ENCODE measurements at places on chromosomes 6 and 20.

DNA sequence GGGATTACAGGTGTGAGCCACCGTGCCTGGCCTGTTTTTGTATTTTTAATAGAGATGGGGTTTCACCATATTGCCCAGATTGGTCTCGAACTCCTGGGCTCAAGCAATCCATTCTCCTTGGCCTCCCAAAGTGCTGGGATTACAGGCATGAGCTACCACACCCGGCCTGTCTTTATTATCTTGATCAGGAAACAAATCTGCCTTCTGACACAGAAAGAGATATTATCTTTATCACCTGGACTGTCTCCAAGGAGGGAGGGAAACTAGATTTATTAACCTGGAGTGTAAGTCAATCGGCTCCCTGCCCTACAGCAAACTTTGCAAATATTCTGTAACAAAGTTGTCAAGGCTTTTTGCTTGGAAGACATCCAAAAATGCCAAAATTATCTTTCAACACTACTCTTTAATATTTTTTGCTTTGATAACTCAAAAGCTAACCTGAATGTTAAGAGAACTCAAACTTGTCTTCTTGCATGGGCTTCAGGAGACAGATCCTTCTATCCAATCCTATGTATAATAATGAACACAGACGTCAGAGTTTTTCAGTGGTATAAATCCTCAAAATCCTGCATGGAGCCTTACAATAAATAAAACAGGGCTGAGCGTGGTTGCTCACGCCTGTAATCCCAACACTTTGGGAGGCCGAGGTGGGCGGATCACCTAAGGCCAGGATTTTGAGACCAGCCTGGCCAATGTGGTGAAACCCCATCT lies 85.0 kb upstream of the LOC128125822 start:
- DNase-seq, result no peak

- DNase-seq, result no peak
Measured at GRCh38 chr6:37690964-37691735, 6.5 kb downstream of the MDGA1 start.

DNA sequence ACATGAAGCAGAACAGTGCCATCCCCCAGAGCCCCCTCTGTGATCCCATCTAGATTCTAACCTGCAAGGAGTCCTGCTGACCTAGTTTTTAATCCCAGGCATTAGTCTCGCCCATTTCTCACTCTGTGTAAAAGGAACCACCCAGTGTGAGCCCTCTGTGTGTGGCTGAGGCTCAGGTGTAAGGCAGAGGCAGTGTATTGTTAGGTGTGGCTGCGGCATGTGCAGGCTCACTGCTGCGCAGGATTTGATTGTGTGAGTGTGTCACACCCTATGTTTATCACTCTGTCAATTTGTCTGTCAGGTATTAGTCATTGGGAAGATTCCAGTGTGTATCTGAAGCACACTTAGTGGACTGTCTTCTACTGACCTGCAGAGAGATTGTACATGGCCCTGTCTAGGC lies 13.7 kb upstream of the CST8 start:
- no peak for DNase-seq

GRCh38 chr6:87183687-87184086 lies 28.3 kb downstream of the ZNF292 start:
- DNase-seq, result no peak

GRCh38 chr20:63704749-63705117 lies 3.0 kb downstream of the ARFRP1 start:
- no peak for DNase-seq

- no peak for DNase-seq
Measured at GRCh38 chr6:72032086-72032485, 145.7 kb downstream of the RIMS1 start.

DNA sequence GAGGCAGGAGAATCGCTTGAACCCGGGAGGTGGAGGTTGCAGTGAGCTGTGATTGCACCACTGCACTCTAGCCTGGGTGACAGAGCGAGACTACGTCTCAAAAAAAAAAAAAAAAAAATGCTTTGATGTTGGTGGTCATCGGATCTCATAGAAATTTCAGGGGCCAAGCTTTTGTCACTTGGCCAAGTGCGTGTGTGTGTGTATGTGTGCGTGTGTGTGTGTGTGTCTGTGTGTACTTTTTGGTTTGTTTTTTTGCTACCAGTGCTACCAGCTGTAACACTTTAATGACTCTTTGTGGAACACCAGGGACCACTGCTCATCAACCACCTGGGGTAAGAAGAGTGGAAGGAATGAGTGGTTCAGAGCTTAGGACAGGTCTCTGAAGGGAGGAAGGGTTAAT lies 49.7 kb downstream of the TRAF3IP2 start:
- DNase-seq, result no peak

DNA sequence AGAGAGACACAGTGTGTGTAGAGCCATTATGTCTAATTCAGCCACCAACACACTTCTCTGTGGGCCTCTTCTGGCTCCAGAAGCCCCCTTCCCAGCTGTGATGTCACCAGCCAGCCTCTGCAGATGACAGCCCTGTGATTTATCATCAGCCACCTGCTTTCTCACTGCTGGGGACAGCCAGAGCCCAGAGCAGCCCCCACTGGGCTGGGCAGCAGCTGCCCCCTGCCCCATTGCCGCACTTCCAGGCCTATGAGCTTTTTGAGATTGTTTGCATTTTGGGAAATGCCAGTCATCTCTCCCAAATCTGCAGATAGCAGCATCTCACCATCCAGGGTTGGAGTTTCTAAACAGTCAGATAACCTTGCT lies 21.9 kb upstream of the STX16 start:
- no peak for DNase-seq

- DNase-seq, result no peak
Measured at GRCh38 chr6:167303675-167304625, 12.8 kb downstream of the UNC93A start.

DNA sequence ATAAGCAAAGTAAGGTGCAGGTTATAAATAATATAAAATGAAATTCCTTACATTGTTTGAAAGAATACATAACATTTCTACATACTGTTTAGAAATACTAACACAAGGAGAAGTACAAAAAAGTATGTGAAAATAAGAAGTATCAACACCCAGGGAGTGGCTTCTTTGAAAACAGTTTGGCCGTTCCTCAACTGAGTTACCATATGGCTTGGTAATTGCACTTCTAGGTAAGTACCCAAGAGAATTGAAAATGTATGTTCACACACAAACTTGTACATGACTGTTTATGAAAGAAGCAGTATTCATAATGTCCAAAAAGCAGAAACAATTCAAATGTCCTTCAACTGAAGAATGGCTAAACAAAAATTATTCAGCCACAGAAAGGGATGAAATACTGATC lies 30.7 kb downstream of the PAK5 start:
- no peak for DNase-seq

DNA sequence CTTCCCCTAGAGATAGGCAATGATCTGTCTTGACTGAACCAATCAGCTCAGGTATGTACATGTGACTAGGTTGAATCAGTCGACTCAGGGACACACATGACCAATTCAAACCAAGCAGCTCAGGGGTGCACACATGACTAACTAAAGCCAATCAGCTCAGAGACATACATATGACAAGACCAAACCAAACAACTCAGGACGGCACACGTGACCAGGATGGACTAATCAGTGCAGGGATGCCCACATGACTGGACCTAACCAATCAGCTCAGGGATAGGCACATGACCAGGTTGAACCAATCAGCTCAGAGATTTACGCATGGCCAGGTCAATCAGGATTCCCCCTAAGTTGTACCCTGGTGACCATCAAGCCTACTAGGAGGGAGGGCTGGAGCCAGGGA lies 310.3 kb downstream of the CDH26 start:
- DNase-seq, result no peak

GRCh38 chr6:8195040-8195713 lies 92.8 kb upstream of the EEF1E1 start:
- DNase-seq, result no peak

- no peak for DNase-seq
Measured at GRCh38 chr6:40348591-40348990, 238.6 kb downstream of the LRFN2 start.

- no peak for DNase-seq
Measured at GRCh38 chr6:33490621-33491020, 36.2 kb downstream of the ZBTB9 start.

GRCh38 chr20:44187054-44187771 lies at the start of gene JPH2:
TSS of gene JPH2 (minus strand) at chr20:44187188. CDS start at chr20:44186705, 483 bp downstream.
- peak; percentile 7 for DNase-seq

GRCh38 chr20:59405226-59406200 lies 105.1 kb downstream of the EDN3 start:
- DNase-seq, result no peak

DNA sequence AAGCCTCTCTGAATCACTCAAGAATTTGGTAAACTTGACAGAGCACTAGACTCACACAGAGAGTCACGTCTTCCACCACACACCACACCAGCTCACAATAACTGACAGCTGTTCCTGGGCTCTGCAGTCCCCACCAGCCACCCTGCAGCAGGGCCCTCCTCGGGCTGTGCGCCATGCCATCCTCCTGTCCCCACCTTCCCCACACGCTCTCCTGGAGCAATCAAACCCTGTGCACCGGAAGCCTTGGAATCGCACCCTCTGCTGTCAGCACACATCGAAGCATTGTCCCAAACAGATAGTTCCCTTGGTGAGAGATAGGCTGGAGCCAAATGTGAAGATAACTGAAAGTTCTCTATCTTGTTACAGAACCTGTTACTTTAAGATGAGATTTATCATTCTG lies 191.0 kb downstream of the TBXT start:
- no peak for DNase-seq

DNA sequence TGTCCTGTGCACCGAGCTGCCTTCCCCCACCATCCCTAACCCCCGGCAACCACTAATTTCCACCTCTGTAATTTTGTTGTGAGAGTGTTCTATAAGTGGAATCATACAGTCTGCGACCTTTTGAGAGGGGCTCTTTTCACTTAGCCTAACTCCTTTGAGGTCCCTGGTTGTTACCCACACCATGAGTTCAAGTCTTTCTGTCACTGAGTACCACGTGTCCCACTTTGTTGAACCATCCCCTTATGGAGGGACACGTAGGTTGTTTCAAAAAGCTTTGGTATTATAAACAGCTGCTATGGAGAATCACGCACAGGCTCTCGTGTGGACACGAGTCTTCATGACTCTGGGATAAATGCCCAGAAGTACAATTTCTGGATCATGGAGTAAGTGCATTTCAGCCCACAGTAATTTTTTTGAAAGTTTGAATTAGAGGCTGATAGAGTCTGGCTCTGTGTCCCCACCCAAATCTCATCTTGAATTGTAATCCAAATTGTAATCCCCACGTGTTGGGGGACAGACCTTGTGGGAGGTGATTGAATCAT lies 9.5 kb downstream of the FAM209B start:
- DNase-seq, result no peak

GRCh38 chr6:122400462-122401089 lies 1.1 kb downstream of the HSF2 start:
- no peak for DNase-seq

GRCh38 chr20:40899344-40899743 lies 129.3 kb upstream of the TOP1 start:
- DNase-seq, result no peak

DNA sequence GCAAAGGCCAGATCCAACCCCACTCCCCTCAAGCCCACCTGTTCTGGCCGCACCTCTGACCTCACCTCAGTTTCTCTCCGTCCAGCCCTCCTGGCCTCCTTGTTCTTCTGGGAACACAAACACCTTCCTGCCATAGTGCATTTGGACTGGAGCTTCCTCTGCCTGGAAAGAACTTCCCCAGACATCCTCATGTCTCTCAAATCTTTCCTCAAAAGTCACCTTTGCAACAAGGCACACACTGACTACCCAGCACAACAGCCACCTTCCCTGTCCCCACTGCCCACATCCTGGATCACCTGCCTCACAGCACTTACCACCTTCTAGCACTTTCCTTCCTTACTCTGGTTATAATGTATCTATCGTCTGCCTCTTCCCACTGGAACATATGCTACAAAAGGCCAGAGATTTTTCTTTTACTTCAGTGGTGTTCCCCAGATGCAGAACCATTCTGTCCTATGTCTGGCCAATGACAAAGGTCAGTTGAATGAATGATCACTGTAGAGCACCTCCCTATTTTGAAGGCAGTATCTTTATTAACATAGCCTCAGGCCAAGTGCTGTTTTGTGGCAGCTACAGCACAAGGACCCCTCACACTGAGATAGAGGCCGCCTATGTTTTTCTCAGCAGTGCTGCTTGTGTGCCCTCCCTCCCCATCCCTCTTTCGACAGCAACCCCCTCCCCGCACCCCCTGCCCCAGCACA lies 4.1 kb downstream of the HLA-B start:
- no peak for DNase-seq

- DNase-seq, result no peak
Measured at GRCh38 chr20:17925141-17925939, 43.3 kb downstream of the SNX5 start.

DNA sequence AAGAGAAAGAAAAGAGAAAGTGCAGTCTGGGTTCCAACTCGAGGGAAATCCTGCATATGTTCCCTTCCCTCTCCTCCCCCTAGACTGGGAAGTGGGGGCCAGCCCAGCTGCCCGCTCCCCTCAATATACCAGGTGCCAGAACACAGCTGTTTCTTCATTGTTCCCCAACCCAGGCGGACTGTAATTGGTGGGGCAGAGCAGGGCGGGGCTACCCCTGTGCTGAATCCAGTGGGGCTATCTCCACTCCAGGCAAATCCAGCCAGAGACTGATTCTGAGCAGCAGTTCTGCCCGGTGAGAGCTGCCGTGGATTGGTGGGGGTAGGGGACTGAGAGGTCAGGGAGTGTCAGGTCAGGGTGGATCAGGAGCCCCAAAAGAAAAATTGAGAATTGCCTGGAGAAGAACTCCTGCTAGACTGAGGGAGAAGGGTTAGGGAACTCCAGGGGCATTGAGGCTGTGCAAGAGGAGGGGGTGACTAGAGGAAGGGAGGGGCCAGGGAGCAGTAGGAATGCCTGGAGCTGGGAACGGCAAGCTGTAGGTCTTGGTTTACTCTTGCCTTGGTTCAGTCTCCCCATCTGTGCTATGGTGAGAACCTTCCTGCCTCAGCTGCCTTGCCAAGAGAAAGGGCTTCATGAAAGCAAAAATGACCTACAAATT lies at the start of gene MYMX:
Gene MYMX (plus strand): TSS at position 250 of the 655 bp plus-strand sequence. CDS start 546 bp downstream, outside the sequence.
- no peak for DNase-seq

DNA sequence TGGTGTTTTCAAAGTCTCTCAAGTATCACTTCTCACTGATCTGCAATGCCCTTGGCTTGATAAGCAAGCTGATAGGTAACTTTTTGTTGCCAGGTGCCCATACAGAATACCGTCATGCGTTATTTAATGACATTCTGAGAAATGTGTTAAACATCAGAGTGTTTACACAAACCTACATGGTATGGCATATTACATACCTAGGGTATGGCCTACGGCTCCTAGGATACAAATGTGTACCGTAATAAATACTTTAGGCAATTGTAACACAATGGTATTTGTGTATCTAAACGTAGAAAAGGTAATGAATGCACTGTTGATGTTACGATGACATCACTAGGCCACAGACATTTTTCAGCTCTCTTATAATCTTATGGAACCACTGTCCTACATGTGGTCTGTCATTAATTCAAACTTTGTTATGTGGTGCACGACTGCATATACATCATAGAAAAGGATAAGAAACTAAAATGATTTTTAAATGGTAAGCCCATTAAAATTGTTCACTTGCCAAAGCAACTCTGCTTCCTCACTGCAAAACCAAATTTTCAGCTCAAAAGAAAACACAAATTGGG lies 35.7 kb downstream of the CSNK2A1 start:
- DNase-seq, result no peak

All from Kasumi-1 (cell line).